SJCRH30 (cell line): ENCODE measurements at places on chromosomes 6 and 20. TPM values are rescaled to one million over a fixed set of nuclear protein-coding genes. Genes with fewer than 3 reads are reported as not detected.

- no peak overlapping the region for H3K27ac ChIP-seq
- no peaks in the 10 kb centered on the region for H3K4me1 ChIP-seq
- DNase-seq: no peak
- H3K36me3 ChIP-seq: no peaks in the 10 kb centered on the region
- no peaks in the 10 kb centered on the region for H3K27me3 ChIP-seq
These were observed 97.0 kb downstream of the FOXF2 start for GRCh38 chr6:1486387-1486786.

The DOK5 gene
- total RNA-seq: not detected in 2 replicates

DNA sequence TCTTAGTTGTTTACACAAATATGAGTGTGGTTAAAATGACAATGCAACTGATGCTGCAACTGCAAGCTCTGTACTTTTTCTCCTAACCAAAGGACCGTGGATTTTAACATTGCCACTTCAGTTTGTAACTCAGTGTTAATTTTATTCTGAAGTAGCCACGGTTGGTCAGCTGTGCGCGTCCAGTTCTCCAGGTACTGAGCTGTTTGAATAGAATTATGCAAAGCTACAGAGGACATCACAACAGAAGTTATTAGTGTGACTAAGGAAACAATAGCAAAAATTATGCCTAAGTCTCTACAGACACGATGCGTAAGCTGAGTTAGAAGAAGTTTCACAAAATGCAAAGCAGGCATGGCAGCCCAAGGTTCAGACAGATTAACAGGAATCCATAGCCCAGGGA lies 4.4 kb upstream of the ABHD12 start:
- no peaks in the 10 kb centered on the region for H3K36me3 ChIP-seq
- no peak overlapping the region for H3K27ac ChIP-seq
- peaks cover 8% of the 10 kb centered on the region for H3K4me1 ChIP-seq
- no peak overlapping the region for H3K4me3 ChIP-seq

DNA sequence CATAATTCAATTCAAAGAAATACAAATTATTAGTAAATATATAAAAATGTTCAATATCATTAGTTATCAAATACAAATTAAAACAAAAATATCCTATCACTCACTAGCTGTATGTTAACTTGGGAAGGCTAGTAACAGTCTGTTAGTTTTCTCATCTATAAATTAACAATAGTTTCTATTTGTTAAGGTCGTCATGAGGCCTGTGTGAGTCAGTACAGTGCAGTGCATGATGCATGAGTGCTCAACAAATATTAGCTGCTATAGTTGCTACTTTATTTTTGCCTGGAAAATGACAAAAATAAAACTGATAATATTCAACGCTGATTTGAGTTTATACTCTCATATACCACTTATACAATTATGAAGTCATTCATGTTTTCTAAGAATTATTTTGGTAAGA lies 401.6 kb upstream of the RUNX2 start:
- no peaks in the 10 kb centered on the region for H3K36me3 ChIP-seq
- DNase-seq: no peak
- no peak overlapping the region for H3K4me3 ChIP-seq
- H3K4me1 ChIP-seq: 0 out of 2 replicates have a peak, but pooled peaks cover 6% of the 10 kb centered on the region

The KDM1B gene
- total RNA-seq: 6.9 and 7.2 TPM in 2 replicates

DNA sequence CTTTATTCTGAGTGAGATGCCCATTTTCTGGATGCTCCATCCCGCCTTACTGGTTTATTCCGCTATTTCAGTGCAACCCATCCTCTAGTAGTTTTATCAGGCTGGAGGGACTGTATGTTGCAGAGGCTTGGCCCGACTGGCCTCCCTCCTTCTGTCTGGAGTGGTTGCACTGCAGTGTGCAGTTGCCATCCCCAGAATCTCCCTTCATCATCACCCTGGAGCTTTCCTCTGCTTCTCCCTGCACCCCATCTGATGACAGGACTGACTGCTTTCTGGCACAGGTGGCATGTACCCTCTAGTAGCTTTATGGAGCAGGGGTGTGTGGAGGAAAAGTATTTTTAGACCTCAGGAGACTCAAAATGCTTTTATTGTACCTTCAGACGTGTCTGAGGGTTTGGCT lies 21.1 kb downstream of the WRNIP1 start:
- peaks cover 12% of the 10 kb centered on the region; the same call in 1 of the 2 replicates for H3K36me3 ChIP-seq
- DNase-seq: no peak
- no peak overlapping the region for H3K27ac ChIP-seq
- H3K4me1 ChIP-seq: peaks cover 37% of the 10 kb centered on the region

- H3K4me1 ChIP-seq: no peaks in the 10 kb centered on the region
- H3K36me3 ChIP-seq: no peaks in the 10 kb centered on the region; the same call in 1 of the 2 replicates
- H3K4me3 ChIP-seq: no peak overlapping the region
- H3K27ac ChIP-seq: no peak overlapping the region
- no peak for DNase-seq
These were observed 47.8 kb downstream of the PLCG1 start for GRCh38 chr20:41185013-41185757.

The TMEM170B gene
- total RNA-seq: 1.0 and 1.5 TPM in 2 replicates

The MROH8 gene
- 2.0 and 2.1 TPM in 2 replicates for total RNA-seq

GRCh38 chr6:50722829-50723554 lies 9.7 kb downstream of the TFAP2D start:
- H3K27me3 ChIP-seq: no peaks in the 10 kb centered on the region
- H3K27ac ChIP-seq: no peak overlapping the region
- no peaks in the 10 kb centered on the region for H3K36me3 ChIP-seq
- no peak for DNase-seq
- H3K4me1 ChIP-seq: no peaks in the 10 kb centered on the region

The RAET1L gene
- total RNA-seq: not detected in 2 replicates

DNA sequence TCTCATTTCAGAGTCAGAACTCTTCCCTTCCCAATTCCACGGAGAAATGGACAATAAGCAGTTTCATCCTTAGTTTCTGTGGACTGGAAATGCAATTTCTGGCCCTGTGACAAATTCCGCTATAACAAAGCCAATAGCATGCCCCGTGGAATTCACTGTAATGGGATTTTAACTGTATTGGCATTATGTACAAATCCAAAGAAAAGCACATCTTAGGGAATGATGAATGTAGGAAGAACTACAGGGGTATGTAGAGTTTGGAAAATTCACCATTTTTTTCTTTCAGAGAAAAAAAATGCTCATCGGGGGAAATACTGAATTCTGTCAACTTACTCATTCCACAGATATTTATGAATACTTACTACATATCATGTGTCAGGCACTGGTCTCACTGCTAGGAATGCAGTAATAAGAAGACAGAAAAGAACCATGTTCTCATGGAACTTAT lies 43.5 kb downstream of the KIF6 start:
- H3K27me3 ChIP-seq: no peaks in the 10 kb centered on the region
- H3K4me3 ChIP-seq: no peak overlapping the region
- DNase-seq: no peak
- no peaks in the 10 kb centered on the region for H3K36me3 ChIP-seq
- H3K27ac ChIP-seq: no peak overlapping the region

- no peaks in the 10 kb centered on the region for H3K4me1 ChIP-seq
- peaks cover 6% of the 10 kb centered on the region for H3K36me3 ChIP-seq
- no peaks in the 10 kb centered on the region for H3K27me3 ChIP-seq
- no peak for DNase-seq
- no peak overlapping the region for H3K4me3 ChIP-seq
- no peak overlapping the region for H3K27ac ChIP-seq
These were observed 47.6 kb downstream of the AGPAT4 start for GRCh38 chr6:161226009-161226964.
